Hematopoietic multipotent progenitor cell treated with erythropoietin and hydrocortisone succinate and interleukin-3 and kit ligand, for 8 days (in vitro differentiated cells): ENCODE measurements at places on chromosomes 4 and X.

DNA sequence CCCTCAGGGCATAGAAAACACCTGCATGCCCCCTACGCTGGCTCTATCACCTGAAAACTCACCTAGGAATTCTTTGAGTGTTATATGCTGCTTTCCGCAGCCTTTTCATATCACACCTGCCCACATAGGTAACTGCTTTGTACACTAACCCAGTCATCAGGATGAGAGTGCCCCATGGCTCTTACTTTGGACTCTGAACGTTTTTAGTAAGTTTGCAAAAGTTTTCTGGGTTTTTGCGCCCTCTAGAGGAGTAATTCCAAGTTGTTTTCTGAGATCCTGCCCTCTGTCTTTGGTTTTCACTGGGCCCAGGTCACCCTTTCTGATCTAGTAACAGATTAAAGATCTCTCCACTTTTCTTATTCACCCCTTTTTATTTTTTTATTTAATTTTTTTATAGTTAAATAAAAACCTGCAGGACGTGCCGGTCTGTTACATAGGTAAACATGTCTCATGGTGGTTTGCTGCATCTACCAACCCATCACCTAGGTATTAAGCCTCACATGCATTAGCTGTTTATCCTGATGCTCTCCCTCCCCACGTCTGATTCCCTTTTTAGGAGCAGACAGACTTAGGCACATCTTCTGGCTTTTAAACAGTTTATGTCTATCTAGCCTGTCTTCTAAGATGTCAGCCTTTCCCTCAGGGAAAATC is 139.2 kb downstream of the NWD2 start:
- peak; percentile 56 for DNase-seq

DNA sequence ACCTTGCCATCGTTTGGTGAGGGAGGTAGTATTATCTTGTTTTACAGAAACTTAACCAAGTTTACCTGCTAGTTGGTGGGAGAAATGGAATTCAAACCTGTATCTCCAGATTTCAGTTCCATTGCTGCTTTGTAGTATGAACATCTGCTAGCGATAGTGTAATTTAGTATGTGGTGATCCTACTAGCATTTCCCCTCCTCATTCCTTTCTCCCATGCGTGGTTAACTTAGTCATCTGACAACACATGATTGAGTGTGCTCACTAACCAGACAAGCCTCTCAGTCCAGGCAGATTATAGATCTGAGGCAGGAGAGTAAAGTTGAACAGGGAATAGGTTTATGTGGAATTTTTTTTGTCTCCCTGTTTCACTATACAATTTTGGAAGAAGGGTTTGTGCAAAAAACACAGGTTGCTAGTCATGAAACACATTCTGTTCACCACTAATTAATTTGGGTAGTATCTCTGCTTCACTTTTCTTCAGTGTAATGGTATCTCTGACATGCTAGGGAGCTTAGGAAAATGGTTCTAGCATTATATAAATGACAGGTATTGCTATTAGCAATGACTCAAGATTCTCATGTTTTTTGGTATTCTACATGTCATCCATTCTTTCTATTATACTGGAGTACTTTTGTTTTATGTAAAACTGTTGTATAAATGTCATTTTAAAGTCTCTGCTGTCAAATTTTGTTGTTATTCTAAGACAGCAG is 21.7 kb downstream of the RBPJ start:
- no peak for DNase-seq

DNA sequence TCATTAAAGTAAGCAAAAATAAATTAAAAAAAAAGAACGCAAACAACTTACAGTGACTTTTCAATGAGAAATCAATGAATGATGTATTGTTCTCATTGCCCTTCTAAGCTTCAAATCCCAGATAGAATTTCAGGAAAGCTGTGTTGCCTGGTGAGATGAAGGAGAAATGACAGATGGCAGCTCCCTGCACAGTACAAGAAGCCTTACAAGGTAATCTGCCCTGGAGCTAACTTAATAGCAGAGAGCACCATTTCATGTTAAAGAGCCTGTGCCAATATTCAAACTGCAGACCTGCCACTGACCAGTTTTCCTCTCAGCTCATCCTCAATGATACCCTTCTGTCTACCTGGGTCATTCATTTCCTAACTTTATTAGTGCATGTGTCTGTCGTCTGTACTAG is 54.0 kb downstream of the GC start:
- no peak for DNase-seq

- DNase-seq = no peak
Measured at GRCh38 chr4:112173593-112174558, 28.6 kb downstream of the FAM241A start.

DNA sequence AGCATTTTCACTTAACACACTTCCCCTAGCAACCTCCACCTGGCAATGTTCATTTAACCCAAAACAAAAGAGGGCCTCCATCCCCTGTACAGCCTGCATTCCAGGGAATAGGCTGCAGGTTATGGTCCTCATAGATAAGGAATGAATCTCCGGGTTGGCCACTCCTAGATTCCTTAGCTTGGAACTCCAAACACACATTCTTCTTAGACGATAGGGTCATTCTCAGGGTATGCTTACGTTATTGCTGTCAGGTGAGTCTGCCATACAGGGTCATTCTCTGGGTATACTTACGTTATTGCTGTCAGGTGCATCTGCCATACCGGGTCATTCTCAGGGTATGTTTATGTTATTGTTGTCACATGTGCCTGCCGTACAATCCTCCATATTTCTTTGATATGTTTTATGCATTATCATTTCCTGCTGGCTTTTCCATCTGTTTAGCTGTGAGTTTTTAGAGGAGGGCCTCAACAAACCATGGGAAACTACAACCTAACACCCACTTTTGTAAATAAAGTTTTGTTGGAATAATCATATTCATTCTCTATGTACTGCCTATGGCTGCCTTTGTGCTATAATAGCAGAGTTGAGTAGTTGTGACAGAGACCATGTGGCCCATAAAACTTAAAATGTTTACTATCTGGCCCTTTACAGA is 8.2 kb upstream of the AFF1 start:
- no peak for DNase-seq

DNA sequence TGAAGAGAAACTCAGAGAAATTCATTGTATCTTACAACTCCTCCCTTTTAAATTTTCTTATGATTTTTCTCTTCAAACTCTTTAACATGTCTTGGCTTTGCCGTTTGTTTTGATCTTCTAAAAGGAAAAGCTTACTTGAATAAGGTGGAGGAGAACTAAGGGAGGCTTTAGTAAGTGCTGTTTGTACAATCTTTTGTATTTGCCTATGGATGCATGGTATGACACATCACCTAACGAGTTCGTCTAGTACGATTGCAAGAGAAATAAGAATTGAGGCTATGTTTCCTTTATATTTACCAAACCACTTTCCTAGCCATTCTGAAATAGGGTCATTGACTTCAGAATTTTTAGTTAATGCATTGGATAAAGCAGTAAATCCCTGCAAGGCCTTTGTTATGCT is 8.4 kb upstream of the BST1 start:
- DNase-seq = no peak

- no peak for DNase-seq
Measured at GRCh38 chrX:117711782-117712181, 404.8 kb downstream of the KLHL13 start.

DNA sequence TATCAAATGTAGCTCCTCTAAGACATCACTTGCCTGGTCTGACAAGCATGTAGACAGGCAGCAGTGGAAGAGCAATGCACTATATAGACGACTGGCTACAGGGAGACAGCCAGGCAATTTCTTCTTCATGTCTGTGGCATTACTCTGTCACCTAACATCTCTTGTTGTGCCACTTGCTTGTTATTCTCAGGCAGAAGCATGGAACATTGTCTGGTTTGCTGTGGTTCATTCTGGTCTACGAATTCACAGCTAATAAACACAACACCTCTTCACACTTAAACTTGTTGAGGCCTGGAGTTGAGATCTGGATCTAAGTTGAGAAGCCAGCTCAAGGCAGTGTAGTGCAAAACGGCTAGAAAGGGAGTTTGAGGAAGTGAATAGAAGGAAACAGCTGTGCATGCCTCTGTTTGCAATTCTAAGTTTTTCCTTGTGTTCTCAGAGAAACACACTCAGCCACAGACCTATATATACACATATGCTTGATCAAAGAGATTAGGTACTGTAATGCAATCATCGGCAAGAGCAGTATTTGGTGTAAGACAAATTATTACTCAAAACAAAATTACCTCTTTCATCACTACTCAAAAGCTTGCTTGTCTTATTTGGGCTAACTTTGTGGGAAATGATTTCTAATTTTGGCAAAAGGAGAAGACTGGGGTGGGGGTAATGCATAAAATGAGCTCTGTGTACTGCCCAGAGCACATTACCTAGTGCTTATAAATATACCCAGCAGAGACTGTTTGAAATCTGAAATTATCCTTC is 243.8 kb downstream of the PPP3CA start:
- DNase-seq = peak; percentile 23

DNA sequence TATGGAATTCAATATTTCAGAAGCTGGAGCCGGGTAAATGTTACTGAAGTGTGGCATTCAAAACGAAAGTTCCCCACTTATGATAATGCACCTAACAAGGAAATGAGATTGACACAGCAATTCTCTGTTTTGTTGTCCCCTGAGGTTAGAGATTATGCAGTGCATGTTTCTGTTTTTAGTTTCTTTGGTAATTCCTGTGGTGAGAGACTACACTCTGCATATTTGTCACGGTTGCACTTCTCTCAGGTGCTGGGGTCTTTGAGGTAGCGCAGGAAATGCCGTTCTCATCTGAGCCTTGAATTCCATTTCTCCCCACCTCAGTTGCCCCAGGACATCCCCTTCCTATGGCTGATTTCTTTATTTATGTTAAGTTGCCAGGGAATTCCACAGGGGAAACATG is 15.3 kb upstream of the BEND4 start:
- DNase-seq = no peak

DNA sequence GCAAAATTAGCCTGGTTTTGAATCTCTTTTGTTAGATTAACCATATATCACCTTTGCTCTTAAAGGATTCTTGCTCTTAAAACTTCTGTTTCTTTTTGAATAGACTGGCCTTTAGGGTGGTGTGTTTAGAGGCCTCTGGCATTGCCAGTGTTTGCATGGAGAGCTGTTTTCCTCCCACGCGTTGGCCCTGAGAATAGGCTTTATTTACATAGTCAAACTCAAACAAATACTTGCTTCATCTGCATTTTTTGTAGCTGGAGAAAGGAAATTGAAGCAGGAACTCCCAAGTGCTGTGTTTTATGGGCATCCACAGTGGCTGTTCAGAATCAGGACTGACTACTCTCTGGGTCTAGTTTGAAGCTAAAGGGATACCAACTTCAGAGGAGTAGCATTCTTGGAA is 2.7 kb downstream of the SHROOM2 start:
- no peak for DNase-seq

GRCh38 chr4:67912080-67912479 is 28.3 kb upstream of the TMPRSS11D start:
- DNase-seq = no peak

DNA sequence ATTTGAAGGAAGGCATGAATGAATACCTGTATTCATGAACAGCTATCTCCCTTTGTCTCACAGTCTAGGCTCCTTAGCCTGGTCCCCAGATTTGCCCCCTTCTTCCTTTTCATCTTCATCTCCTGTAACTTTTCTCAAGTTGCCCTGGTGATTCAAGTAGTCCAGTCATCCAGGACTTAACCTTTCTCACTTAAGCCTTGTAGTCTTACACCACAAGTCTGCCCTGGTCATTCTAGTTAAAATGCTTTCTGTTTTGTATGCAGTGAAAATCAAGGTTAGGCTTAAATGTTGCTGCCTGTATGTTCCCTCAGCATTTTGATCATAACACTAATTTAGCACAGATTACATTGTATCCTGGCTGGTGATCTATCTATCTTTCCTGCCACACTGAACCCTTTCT is 58.5 kb upstream of the SLC7A11 start:
- DNase-seq = no peak

DNA sequence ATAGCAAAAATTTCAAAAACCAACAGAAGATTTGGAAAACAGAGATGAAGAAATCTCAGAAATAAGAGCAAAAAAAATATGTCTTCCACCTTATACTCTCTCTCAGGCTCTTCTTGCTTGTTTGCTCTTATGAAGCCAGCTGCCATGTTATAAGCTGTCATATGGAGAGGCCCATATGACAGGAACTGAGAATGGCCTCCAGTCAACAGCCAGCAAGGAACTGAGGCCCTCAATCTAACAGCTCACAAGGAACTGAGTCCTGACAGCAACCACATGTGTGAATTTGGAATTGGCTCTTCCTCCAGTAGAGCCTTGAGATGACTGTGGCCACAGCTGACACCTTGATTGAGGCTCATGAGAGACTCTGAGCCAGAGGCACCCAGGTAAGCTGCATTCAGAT is 51.3 kb upstream of the MAOA start:
- DNase-seq = no peak

- DNase-seq = no peak
Measured at GRCh38 chr4:124940387-124940786, 227.9 kb upstream of the ANKRD50 start.
